ENCODE measurements at places on chromosomes 13 and 19. TPM values are rescaled to one million over a fixed set of nuclear protein-coding genes. Genes with fewer than 3 reads are reported as not detected.

Gene SETDB2
- 5.1 TPM for total RNA-seq

Gene PAF1
- 34.6 TPM for total RNA-seq

Gene ZNF426
- total RNA-seq, result 8.0 TPM

Gene KRTDAP
- not detected for total RNA-seq

Gene TNNI3
- not detected for total RNA-seq

Gene PROZ
- not detected for total RNA-seq
